ENCODE measurements at places on chromosomes 7 and 10.

GRCh38 chr10:129194181-129194870 lies 272.7 kb upstream of the MGMT start:
- DNase-seq, result no peak

DNA sequence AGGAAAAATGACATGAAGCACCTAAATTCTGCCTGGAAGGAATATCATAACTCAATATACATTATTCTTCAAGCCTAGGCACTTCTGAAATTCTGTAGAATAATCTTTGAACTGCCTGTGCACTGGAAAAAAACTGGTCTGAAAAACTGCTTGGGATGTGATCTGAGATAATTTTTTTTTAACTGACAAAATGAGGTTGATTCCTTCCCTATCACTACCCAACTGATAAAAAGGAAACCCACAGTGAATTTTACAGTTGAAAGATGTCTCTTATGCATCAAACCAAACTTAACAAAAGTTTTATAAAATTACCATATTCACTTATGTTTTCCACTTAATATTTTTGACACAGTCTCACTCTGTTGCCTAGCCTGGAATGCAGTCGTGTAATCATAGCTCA lies 67.2 kb upstream of the FAM133B start:
- DNase-seq, result no peak

- no peak for DNase-seq
Measured at GRCh38 chr10:46293832-46294640, 7.2 kb downstream of the ANTXRL start.

GRCh38 chr10:25692761-25693160 lies 241.3 kb upstream of the MYO3A start:
- DNase-seq, result no peak

- DNase-seq, result no peak
Measured at GRCh38 chr10:35910234-35910633, 268.1 kb upstream of the FZD8 start.

DNA sequence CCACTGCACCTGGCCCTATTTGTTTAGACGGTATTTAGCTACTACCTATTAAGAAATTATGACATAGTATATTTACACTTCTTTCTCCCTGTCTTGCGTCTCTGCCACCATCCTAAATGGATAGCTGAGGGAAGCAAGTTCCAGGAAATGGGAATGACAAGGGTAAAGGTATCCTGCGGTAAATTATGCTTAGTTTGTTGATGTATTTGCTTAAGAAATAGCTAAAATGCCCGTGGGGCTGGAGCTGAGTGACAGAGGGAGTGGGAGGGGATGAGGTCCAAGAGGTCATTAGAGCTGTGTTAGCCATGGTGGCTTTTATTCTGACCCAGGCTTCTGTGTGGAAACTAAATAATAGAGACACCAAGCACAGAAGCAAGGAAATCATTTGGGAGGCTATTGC lies 29.0 kb upstream of the UBE2D1 start:
- peak; percentile 11 for DNase-seq

- DNase-seq, result no peak
Measured at GRCh38 chr10:6987536-6987945, 407.5 kb upstream of the PRKCQ start.

DNA sequence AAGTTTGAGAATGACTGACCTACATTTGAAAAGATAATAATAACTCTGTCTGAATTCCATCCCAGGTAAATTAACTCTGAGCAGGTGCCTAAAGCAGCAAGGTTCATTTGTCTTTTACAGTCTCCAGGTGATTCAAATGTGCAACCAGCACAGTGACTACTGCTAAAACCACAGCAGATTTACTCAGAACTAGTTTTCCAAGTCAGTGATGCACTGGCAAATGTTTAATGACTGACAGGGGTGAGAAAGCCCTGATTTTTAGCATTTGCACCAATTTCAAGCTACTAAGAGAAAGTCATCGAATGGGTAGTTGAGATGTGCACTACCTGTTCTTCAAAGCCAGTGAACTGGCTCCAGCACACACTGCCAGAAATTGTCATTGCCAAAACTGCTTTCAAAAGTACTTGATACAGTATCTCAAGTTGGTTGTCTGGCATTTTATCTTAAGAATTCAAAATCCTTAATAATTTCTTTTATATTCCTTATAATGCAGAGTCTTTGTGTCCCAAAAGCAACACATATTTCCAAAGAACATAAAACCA lies 60.3 kb downstream of the ATOH7 start:
- DNase-seq, result no peak

- no peak for DNase-seq
Measured at GRCh38 chr7:132541656-132542055, 34.6 kb downstream of the PLXNA4 start.

DNA sequence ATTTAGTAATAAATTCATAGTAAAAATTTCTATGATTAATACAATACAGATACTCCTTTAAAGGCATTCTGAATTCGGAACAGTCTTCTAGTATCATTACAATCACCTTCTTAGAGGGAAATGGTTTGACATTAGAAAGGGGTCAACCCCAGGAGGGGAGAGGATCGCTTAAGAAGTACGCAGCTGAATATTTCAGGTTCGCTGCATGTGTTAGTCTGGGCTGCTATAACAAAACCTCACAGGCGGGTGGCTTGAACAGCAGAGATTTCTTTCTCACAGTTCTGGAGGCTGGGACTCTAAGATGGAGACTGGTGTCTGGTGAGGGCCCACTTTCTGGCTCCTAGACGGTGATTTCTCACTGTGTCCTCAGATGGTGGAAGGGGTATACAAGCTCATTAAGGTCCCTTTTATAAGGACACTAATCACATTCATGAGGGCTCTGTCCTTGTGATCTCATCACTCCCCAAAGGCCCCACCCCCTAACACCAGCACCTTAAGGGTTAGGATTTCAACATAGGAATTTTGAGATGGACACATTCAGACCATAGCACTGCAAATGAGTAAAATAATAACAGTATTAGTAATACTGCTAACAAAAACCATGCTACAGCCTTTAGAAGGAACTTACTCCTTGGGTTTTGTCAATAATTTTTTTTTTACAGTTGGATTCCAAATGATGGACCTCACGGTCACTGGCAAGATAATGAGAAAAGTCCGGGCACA lies 34.0 kb downstream of the GNA12 start:
- DNase-seq, result no peak

- DNase-seq, result no peak
Measured at GRCh38 chr10:18195060-18195799, 55.0 kb downstream of the CACNB2 start.

GRCh38 chr7:24212073-24212472 lies 71.9 kb upstream of the NPY start:
- no peak for DNase-seq

DNA sequence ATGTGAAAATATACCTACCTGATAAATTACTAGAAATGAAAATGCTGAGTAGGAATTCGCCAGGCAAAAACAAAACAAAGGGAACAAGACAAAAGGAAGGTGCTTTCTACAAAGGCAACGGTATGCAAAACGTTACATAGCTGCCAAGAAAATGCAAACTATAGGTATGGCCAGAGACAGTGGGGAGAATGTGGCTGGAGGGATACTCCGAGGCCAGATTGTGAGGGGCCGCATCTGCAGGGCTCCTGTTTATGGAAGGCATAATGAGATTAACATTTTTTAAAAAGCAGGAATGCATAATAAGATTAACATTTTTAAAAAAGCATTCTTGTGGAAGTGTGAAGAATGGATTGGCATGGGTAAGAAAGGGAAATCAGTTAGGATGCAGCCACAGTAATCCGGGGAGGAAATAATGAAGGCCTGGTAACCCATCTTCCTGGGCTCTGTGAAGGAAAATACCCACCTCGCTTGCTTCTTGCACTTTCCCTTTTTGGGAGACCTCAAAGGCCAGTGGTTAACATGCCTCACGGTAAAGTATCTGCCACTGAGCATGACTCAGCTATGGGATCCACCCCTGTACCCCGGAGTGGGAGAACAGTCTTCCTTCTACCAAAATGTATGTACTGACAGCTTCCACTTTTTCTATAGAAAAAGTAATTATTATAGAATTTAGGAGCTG lies 145.8 kb upstream of the LRRN3 start:
- DNase-seq, result no peak

- DNase-seq, result peak; percentile 6
Measured at GRCh38 chr10:15433850-15434537, 62.9 kb upstream of the FAM171A1 start.

- no peak for DNase-seq
Measured at GRCh38 chr7:76149847-76150691, 51.6 kb upstream of the SRRM3 start.

GRCh38 chr7:129886818-129887186 lies 66.0 kb downstream of the UBE2H start:
- no peak for DNase-seq

GRCh38 chr7:155555116-155555695 lies 8.8 kb upstream of the CNPY1 start:
- DNase-seq, result no peak

GRCh38 chr7:50069613-50070012 lies 23.4 kb downstream of the ZPBP start:
- no peak for DNase-seq

- DNase-seq, result peak; percentile 15
Measured at GRCh38 chr7:38932509-38933168, 23.6 kb upstream of the VPS41 start.

- no peak for DNase-seq
Measured at GRCh38 chr10:653991-654646, 35.3 kb downstream of the DIP2C start.

- DNase-seq, result no peak
Measured at GRCh38 chr10:29512425-29512974, 122.3 kb downstream of the SVIL start.

GRCh38 chr7:51295440-51296245 lies 21.0 kb downstream of the COBL start:
- DNase-seq, result no peak

- DNase-seq, result no peak
Measured at GRCh38 chr7:17095931-17096330, 202.5 kb upstream of the AHR start.

DNA sequence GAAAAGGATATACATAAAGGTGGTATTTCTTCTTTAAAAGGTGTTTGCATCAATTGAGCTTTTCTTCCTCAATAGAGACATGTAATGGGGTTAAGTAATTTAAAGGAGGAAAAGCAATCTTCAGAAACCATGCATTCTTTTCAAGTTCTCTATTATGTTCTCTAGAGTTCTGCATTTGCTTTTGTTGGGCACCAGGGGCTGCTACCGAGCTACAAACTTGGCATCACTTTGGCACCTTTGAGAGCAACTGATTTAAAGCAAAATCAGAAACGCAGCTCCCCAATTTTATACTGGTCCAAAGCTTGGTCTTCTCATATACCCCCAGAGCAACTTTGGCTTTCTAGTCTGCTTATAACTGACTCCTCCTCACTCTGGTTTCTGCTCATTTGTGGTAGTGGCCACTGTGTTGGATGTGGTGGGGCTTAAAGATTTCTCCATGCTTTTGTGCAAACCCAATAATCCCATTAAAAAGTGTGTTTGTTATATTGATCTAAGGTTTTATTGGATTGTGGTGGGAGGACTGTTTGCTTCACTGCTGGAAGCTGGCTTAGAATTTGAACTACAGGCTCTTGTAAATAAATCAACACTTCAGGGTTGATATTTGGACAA lies 712.1 kb downstream of the PHTF2 start:
- no peak for DNase-seq

- no peak for DNase-seq
Measured at GRCh38 chr10:97640868-97641811, 669 bp downstream of the PI4K2A start.

- DNase-seq, result no peak
Measured at GRCh38 chr7:2014391-2015241, 218.1 kb downstream of the MAD1L1 start.

GRCh38 chr7:64685091-64685490 lies 19.2 kb downstream of the ZNF107 start:
- no peak for DNase-seq

DNA sequence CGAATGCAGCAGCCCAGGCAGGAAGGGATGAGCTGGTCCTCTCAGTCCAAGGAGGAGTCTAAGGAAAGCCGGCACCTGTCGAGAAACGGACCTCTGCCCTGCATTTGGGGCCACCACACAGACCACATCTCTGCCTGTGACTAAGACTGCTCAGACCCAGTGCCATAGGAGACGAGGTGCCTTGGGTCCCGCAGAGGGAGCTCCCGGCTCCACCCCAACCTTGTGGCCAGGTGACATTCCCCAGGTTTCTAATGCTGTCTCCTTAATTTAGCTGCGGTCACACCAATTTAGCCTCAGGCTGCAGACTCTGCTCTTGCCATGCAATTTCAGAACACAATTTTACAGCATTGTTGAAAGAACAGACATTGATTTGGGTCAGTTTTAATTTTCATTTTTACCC lies 22.8 kb upstream of the CRHR2 start:
- DNase-seq, result no peak

Measured in NCI-H1417 treated with DMSO at 0.1 percent for 48 hours (cell line).